ENCODE measurements at places on chromosomes 2 and 18.

DNA sequence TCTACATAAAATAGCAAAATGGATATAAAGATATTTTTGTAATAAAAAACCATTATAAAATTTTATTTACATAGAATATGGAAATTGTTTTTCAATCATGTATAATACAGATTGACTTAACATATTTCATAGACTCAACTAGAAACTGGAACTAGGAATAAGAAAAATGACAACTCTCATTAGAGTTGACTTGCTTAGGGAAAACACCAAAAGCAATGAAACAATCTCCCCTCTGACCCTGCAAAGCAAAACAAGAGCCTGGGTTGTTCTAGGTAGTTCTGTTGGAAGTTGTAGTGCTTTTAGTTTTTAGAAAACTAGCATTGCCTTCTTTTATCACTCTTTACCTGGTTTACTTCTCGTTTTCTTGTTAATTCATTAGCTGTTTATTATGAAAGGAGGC lies 32.2 kb upstream of the MTIF2 start:
- DNase-seq: no peak

- DNase-seq: no peak
Measured at GRCh38 chr2:191386938-191387536, 141.8 kb downstream of the MYO1B start.

DNA sequence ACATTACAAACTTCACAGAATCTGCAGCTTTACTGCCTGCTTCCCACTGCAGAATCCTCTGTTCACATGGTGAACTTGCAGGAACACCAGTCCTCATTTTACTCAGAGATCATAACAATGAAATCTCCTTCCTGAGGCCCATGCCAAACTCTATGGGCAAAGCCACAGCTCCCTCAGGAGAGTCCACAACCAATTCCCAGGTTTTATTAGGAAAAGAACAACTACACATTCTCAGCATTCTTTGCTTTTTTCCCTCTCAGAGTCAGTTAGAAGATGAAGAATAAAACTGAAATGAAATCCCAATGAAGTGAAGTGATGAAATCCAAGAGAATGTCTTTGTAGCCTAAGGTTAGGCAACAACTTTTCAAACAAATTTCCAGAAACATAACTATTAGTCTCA lies 233.7 kb downstream of the DSEL start:
- DNase-seq: no peak

DNA sequence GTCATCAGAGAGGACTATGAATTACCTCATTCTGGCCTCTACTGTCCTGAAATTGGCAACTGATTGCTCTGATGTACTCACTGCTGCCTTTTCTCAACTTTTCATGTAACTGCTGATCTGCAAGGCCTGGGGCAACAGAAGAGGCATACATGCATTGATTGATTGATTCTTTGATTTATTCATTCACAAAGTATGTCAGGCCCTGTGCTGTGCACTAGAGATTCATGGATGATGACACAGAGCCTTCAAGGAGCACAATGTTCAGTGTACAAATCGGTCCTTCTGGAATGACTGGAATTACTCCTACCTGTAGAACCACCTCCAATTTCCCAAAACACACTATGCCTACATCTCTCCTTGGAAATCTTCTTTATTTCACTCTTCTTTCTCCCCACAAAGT lies 111.3 kb downstream of the LRATD1 start:
- no peak for DNase-seq

GRCh38 chr2:12451726-12452125 lies 265.0 kb upstream of the TRIB2 start:
- DNase-seq: peak; percentile 40

DNA sequence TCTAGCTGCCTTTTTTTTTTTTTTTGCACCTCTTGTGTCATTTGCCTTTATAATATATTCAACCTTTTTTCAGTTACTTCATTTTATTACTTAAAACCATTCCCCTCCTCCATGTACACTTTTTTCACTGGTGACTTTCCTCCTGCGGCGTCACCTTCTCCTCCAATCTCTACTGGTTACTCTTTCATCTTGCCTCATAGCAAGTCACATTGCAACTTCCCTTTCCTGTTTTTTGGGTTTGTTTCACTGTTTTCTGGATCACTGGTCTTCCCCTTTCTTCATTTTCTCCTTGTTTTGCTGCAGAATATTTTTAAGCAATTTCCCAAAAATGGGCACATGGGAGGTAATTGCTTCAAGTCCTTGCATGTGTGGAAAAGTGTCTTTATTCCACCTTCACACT lies 37.7 kb upstream of the GPR155 start:
- DNase-seq: no peak

GRCh38 chr2:5691985-5692529 lies at the start of gene SOX11:
SOX11 (plus strand) TSS chr2:5692384; CDS start chr2:5692722, 338 bp downstream.
- DNase-seq: no peak

DNA sequence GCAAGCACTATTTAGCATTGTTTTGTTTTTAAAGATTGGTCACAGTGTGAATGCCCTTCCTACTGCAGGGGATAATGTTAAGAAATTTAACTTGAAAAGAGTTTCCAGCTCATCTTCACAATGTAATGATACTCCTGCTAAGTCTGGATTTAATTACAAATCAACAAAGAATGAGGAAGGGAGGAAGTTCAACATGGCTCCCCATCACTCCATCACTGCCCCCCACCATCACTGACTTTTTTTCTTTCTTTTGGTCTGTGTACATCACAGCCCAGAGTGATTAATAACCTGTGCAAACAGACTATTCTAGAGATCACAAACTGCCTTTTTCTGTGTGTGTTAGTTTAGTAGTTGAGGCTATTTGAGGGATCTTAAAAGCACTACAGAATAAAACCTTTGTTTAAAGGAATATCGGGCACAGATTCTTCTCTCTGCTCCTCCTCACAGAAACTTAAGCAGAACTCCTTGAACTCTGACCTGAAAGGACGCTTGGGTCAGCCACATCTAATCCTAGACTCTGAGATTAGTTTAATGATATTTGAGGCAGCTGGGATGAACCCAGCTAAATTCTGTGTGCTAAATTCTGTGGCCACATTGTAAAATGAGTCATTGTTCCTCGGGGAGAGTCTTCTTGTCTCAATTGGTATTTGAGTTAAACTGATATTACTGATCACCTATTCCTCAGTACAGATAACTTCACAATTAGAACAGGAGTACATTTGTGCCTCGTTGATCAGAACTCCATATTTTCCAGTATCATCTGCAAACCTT lies 47.8 kb downstream of the SATB2 start:
- peak; percentile 31 for DNase-seq

DNA sequence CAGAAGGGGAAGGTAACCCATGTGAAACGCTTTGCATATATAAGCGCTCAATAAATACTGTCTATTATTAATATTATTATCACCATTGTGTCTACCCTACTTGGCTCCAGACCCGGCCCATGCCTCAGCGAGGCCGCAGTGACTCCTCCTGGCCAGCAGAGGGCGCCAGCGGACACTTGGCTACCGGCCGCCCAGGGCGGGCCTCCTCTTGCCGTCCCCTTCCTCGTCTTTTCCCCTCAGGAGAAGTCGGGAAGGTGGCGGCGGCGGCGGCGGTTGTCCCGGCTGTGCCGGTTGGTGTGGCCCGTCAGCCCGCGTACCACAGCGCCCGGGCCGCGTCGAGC lies at the start of gene AGFG1:
Gene AGFG1, plus strand, starts transcription at position 233 of the 341 bp plus-strand sequence. CDS start 266 bp downstream, outside the sequence.
- DNase-seq: peak; percentile 89

DNA sequence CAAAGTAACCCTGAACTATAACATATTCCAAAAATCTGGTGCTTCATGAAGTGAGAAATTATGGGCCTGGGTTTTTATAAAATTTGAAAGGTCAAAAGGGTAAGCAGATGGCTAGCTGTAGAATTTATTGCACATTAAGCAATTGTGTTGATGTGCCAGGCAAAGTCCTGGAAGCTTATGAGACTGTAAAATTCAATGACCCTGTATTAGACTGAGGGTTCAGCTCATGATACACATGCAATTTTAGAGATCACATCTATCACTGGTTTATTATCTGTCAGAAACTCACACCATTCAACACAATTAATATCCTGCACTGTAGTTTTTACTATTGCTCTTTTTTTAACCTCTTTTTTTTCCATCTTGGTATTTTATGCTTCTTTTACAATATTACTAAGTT lies 1162.6 kb upstream of the SLC39A10 start:
- no peak for DNase-seq

- no peak for DNase-seq
Measured at GRCh38 chr2:168692132-168692744, 110.2 kb upstream of the NOSTRIN start.

DNA sequence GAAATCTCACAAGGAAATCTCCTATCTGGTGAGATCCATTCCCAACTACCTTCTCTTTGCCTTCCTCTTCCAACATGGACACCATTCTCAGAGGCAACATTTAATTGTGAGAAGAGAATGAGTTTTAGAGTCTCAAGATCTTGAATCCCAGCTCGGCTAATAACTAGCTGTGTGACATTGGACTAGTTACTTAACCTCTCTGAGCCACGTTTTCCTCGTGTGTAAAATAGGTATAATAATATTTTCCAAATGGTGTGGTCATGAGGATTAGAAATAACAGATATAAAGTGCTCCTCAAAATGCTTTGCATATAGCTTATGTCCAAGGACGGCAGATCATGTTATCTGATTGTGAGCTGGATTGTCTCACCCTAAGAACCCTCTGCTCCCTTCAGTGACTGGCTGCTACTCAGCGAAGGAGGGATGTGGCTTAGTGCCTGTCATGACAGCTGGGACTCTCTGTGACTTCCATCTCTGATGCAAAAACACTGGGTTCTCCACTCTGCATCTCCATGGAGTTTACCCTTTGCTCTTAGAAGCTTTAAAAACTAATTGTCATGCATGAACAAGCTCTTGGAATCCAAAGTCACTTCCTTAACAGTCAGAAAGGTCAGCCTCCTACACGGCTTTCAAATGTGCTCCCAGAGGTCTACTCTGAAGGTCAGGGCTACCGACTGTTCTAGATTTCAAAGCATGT lies 38.4 kb upstream of the MRPL19 start:
- DNase-seq: no peak

GRCh38 chr2:135162377-135162776 lies 110.3 kb downstream of the RAB3GAP1 start:
- DNase-seq: no peak

DNA sequence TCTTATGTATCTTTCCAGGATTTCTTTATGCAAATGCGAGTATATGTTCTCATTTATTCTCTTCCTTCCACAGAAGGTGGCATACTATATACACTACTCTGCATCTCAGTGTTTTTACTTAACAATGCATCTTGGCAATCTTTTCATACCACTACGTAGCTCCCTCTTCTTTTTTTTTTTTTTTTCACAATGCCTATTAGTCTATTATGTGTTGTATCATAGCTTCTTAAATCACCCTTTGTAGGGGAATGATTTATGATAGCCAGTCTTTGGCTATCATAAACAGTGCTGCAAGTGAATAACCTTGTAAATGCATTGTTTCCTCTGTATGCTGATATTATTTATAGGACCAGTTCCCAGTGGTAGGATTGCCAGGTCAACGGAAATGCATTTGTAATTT lies 204.2 kb downstream of the BABAM2 start:
- no peak for DNase-seq

DNA sequence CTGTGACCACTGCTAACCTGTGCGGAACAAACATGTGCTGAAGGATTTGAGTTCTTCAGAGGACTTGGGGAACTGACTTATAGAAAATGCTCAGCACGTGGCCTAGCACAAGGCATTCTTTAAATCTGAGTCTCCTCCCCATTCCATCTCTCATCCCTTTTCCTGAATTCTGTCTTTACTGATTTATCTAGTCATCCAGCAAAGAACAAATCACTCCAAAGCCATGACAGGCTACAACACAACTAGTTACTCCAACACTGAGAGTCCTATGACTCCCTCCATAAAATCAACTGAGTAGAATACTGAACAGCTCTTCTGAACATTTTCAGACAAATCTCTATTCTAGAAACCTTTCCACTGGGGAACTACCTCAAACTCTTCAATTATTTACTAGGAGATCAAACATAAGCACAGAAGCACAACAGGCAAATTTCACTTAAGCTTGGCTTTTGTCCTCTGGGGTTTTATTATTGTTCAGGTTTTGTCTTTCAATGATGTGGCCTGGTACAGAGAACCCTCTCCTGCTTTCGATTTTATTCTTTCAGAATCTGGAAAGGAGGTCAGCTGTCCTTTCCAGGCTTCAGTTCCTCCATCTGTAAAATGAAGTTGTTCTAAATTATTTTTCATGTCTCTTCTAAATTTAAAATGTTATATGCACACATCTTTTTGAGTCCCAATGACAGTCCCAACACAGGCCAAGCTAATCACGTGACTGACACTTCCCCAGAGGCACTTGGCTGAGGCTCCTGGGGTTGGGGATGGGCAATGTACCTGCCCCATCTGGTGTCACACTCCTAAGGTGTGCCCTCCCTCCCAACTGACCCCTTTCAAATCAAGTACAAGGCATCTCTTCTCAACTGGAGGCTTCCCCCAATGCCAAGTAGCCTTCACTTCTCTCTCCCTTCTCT lies 31.8 kb downstream of the RNU4ATAC start:
- no peak for DNase-seq

DNA sequence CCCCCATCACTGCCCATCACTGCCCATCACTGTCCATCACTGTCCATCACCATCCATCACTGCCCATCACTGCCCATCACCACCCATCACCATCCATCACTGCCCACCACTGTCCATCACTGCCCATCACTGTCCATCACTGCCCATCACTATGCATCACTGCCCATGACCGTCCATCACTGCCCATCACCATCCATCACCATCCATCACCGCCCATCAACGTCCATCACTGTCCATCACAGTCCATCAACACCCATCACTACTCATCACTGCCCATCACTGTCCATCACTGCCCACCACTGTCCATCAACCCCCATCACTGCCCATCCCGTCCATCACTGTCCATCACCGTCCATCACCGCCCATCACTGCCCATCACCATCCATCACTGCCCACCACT lies 57.8 kb upstream of the OTOS start:
- no peak for DNase-seq

DNA sequence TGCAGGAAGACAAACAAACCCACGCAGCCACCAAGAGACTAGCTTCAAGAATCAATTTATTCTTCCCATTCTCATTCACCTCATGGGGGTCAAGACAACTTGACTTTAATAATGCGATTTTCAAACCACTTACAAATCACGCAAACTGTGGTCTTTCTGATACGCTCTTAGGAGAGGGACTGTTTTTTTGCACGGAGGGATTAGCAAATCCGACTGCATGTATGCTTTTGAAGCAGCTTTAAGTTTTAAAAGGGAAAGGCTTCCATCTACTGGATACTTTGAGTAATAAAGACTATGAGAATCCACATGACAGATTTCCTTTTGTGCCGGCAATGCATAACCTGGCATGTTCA lies 322.9 kb upstream of the KCNJ3 start:
- peak; percentile 56 for DNase-seq

DNA sequence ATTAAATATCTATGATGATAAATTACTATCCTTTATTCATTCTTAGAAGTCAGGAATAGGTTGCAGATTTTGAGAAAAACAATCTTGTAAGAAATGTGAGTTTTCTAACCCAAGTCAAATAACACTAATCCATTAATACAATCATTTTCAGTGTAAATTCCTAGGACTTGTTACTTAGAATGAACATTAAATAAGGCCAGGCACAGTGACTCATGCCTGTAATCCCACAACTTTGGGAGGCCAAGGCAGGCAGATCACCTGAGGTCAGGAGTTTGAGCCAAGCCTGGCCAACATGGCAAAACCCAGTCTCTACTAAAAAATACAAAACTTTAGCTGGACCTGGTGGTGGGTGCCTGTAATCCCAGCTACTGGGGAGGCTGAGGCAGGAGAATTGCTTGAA lies 45.8 kb upstream of the CDKL4 start:
- DNase-seq: no peak

- DNase-seq: peak; percentile 59
Measured at GRCh38 chr2:9423922-9424272, 443 bp downstream of the CPSF3 start.

Data from NB4 (cell line).